NCI-H748 treated with DMSO at 0.1 percent for 48 hours (cell line): ENCODE measurements at places on chromosomes 16 and 17.
A peak's percentile ranks its signal among the peaks of the same experiment; 100 is the strongest.

- DNase-seq = no peak
These were observed 5.7 kb upstream of the KCNJ12 start for GRCh38 chr17:21370430-21370829.

DNA sequence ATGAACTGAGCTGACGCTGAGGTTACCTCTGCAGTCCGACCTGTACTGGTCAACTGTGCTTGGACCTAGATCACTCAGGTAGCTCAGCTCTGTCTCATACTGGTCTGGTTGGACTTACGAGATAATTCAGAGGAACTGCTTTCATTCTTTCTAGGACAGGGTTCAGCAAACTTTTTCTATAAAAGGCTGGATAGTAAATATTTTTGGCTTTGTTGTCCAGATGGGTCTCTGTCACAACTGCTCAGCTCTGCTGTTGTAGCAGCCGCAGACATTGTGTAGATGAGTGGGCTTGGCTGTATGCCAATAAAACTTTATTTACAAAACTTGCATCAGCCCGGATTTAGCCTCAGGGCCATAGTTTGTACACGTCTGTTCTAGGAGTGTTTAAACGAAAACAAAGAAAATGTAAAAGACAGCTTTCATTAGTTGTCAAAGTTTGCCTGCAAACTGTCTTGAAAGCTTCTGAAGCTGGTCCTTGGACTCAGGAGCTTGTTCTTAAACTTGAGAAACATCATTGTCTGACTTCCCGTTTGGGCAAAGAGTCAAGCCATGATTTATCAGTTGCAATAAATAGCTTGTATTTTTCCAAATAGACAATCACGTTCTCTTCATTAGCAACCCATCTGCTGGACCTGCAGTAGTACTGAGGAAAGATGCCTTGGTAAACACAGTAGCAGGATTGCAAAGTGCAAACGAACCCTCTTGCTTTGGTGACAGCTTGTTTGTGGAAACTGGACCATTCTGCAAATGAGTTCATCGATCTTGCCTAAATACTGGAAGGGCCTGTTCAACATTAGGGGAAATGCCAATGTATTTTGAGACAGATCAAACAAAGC lies 253.4 kb downstream of the SNX29 start:
- peak; percentile 80 for DNase-seq

GRCh38 chr17:82228278-82228841 lies 482 bp upstream of the SLC16A3 start:
- no peak for DNase-seq

DNA sequence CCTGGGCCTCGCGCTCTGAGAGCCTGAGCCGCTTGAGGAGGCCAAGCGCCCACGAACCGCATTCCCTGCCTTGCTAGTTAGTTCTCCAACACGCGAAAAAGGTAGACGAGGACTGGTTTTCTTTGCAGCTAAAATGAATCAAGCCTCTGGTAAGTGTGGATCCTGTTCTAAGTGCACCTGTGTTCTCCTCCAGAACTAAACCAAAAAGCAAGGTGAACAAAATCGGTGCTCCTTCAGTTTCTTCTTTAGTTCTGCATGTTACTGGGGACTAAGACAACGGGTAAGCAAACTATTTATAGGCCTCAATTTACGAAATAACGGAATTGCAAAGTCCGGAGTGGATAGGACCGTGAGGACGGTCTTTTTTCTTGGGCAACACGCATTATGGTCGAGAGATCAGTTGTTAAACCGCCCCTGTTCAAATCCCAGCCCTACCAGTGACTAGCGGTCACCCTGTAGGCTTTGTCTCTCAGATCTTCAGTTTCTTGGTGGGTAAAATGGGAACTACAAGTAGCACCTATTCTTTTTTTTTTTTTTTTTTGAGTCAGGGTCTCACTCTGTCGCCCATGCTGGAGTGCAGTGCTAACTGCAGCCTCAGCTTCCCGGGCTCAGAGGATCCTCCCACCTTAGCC lies 993 bp upstream of the ANKRD11 start:
- no peak for DNase-seq

DNA sequence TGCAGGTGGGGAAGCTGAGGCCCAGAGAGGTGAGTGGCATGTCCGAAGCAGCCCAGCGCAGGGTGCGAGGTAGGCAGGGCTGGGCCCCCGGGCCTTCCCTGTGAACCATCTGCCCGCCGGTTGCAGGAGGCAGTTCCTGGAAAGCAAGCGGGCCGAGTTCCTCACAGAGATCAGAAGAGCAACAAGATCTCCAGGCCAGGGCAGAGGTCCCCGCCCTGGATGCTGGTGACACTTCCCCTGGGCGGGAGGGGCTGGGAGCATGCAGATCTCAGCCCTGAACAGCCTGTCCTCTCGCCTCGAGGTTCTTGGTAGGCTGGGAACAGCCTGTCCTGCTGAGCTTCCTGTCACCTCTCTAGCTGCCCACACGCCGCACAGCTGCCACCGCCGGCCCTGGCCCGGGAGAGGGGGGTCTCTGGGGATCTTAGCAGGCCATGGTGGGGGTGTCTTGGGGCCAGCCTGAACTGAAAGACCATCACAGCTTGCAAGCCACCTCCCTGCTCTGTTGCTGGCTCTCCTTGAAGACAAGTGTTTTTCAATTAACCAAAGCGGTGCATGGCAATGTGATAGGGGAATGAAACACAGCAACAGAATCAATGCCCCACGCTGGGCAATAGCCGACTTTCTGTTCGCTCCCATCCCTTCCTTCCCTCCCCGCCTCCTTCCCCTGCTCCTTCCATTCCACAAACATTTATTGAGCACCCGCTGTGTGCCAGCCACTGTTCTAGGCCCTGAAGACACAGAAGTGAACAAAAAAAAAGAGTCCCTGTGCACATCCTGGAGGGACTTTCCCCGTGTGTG lies 31.7 kb downstream of the SOCS1 start:
- DNase-seq = no peak

DNA sequence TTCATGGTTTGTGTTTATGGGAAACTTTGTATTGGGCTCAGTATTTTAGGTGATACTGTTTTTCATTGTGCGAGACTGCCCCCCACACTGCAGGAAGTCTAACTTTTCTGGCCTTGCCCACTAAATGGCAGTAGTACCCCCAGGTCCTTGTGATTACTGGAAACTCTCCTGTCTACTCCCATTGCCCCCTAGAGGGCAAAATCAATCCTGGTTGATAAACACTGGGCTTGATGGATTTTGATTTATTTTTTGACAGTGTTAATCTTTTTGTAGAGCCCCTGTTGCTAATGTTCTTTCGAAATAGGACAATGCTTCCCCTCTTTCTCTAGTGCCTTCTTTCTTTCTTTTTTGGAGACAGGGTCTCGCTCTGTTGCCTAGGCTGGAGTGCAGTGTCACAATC lies 15.5 kb downstream of the METTL9 start:
- DNase-seq = no peak

DNA sequence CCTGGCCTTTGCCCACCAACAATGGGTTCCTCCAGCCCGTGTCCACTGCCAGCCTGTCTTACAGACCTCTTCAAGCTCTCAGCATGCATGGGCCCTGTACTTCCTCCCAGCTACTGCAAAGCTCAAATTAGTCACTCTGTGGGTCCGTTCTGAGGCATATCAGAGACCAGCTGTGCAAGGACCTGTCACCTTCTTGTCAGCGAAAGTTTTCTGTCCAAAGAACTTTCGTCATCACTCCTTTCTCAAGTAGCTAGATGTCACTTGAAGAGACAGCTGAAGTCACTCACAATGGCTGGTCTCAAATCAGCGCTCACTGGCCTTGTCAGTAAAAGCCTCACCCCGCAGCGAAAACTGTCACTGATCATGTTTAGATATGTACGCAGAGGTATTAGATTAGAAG lies 91.4 kb upstream of the DYNLRB2 start:
- DNase-seq = no peak

- DNase-seq = no peak
These were observed 17.1 kb downstream of the KIF19 start for GRCh38 chr17:74343121-74343520.

- no peak for DNase-seq
These were observed 26.7 kb downstream of the HAPSTR1 start for GRCh38 chr16:9118170-9118569.

- no peak for DNase-seq
These were observed 3.8 kb downstream of the IGF2BP1 start for GRCh38 chr17:49000943-49001342.

DNA sequence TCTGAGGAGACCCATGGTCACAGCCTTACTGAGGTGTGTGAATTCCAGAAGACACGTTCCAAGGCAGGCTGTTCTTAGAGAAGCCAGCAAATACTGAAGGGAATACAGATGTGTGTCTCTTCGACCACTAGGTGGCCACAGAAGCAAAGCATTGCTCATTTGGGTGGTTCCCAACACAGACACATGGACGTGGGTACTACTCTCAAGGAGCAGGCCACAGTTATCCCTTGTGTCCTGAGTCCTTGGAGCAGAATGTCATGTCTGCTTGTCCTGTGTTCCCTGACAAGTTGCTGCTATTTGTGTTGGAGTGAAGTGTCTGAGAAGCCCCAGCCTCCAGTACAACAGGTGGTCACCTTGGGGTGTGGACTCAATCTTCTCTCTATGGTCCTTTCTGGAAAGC lies 30.3 kb downstream of the HMOX2 start:
- peak; percentile 6 for DNase-seq

- no peak for DNase-seq
These were observed 850 bp upstream of the PNMT start for GRCh38 chr17:39667262-39667944.

- no peak for DNase-seq
These were observed 53.6 kb upstream of the ATF7IP2 start for GRCh38 chr16:10332241-10332640.
